NCI-H1694 treated with DMSO at 0.1 percent for 48 hours (cell line): ENCODE measurements at places on chromosomes 13 and 19.

DNA sequence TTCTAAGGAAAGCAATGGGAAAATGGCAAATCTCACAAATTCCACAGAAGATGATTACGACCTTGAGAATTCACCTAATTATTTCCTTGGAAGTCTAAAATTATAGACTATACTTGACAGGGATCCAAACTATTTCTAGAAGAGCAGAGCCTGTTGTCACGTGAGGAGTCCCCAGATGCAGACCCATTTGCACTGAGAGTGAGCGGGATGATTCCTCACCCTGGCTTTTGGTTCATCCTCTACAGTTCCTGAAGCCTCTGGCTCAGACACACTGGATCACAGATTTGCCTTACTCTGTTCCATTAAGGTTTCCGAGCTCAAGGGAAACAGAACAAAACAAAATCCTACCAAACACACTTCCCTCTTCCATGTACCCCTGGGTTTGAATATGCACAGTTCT lies 23.0 kb upstream of the CYSLTR2 start:
- DNase-seq: no peak

- DNase-seq: no peak
Measured at GRCh38 chr13:89862691-89863036, 1484.8 kb upstream of the MIR17HG start.

GRCh38 chr13:111895896-111896821 lies 170.8 kb upstream of the SOX1 start:
- DNase-seq: no peak

- no peak for DNase-seq
Measured at GRCh38 chr13:106496072-106496997, 39.1 kb downstream of the EFNB2 start.

GRCh38 chr19:39434123-39435076 lies 1.3 kb downstream of the RPS16 start:
- no peak for DNase-seq

- DNase-seq: no peak
Measured at GRCh38 chr19:33254245-33254824, 28.7 kb upstream of the SLC7A10 start.

GRCh38 chr13:113302986-113303385 lies 5.9 kb downstream of the LAMP1 start:
- DNase-seq: no peak

DNA sequence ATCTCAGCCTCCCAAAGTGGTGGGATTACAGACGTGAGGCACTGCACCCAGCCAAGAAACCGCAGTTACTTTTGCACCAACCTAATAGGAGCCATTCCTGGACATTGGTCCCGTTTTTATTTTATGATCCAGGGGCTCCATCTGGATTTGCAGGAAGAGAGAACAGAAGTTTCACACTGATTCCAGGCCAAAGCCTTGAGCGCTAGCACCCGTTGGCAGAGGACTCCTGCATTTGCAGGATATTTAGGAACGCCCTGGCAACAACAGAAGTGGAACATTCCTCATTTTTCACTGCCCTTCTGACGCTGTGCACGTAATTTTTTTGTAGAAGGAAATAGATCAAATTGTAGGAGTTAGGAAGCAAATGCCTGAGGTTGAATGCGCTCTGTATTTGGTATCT lies 11.7 kb upstream of the SULT2A1 start:
- DNase-seq: no peak

- DNase-seq: no peak
Measured at GRCh38 chr13:73998631-73999030, 135.6 kb downstream of the KLF12 start.

GRCh38 chr13:76808927-76809326 lies 77.3 kb downstream of the KCTD12 start:
- DNase-seq: no peak

- no peak for DNase-seq
Measured at GRCh38 chr19:750640-751423, at the start of gene MISP. MISP (plus strand) TSS chr19:751112; CDS start chr19:756947, 5,835 bp downstream.
